ENCODE measurements at places on chromosomes 1 and 21.

DNA sequence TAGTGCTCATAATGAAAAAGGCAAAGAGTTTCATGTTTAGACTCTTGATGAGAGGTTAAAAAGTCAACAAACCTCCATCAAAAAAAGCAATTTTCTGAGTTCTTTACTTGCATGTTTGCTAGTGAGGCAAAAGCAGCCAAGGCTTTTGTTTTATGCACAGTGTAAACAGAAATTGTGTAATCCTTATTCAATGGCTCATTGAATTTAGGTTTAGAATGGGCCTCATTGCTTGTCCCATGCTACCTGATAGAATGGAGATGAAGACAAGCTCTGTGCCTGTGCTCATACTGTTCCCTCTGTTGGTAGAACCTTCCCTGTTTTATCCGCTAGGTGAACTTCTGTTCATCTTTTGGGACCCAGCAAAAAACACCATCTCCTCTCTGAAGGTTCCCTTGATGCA is 10.0 kb upstream of the LRRC8D start:
- DNase-seq = no peak

DNA sequence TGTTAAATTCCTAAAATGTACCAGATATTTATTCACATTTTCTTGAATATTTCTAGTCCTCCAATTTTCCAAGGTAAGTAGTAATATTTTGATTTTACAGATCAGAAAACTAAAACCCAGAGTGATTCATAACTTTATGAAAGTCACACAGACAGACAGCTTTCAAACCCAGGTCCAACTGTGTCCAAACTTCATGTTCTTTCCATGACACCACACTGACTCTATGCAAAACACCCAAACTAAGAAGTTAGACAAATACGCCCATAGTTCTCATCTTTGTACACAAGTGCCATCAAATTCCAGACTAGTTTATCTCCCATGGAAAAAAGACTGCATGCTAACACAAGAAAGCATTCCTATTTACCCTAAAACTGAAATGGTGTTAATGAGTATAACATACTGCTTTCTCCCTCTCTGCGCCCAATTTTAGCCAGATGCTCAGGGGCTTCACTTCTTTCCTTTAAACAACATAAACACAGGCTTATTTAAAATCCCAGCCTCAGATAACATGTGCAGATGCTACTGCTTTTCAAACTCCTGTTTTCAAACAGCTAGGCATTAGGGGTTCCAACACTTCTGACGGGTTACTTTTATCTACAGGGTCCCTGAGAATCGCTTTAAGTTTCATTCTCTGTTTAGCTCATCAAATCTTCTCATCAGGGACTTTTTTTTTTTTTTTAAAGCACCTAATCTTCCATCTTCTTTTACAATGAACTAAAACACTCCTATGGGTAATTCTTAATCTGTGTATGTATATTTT is 44.6 kb downstream of the WASF2 start:
- no peak for DNase-seq

DNA sequence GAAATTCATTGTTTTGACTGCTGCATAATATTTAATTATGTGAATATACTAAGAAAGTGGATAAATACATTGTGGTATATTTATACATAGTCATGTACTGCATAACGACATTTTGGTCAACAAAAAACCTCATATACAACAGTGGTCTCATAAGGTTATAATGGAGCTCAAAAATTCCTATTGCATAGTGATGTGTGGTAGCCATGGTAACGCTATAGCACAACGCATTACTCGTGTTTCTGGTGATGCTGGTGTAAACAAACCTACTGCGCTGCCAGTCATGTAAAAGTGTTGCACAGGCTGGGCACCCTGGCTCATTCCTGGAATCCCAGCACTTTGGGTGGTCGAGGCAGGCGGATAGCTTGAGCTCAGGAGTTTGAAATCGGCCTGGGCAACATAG is 52.6 kb upstream of the NHLH2 start:
- DNase-seq = no peak

DNA sequence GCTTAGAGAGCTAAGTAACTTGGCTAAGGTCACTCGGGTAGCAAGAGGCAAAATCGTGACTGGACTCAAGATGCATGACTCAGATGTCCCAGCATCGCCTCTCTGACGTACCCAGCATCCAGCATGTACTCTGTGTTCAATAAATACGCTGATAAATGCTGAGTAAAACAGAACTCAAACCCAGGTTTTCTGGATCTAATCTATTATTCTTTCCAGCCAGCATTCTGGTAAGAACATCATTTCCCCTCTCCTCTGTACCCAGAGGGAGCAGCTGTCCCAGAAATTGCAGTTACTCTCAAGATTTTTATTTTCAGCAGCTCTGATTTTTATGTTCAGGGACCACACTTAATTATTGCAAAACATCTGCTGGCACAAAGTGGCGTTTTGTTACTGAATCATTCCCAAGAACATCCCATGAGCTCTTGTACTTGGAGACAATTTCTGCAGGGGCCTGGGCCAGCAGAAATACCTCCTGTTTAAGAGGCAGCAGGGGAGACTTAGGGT is 249.0 kb downstream of the PRDM2 start:
- DNase-seq = no peak

GRCh38 chr1:223077247-223077833 is 65.7 kb downstream of the TLR5 start:
- no peak for DNase-seq
